ENCODE measurements at places on chromosomes 5 and 9.

- no peak for DNase-seq
These were observed 35.1 kb upstream of the PCA3 start for GRCh38 chr9:76729116-76729515.

GRCh38 chr5:57172466-57173318, 1.2 kb upstream of the GPBP1 start:
- DNase-seq = peak; percentile 46

GRCh38 chr5:147454996-147455677, 54.7 kb downstream of the DPYSL3 start:
- no peak for DNase-seq

- no peak for DNase-seq
These were observed 130.7 kb downstream of the CDH12 start for GRCh38 chr5:22722491-22722890.

GRCh38 chr9:92534674-92535073, 1.1 kb downstream of the ECM2 start:
- DNase-seq = peak; percentile 20

DNA sequence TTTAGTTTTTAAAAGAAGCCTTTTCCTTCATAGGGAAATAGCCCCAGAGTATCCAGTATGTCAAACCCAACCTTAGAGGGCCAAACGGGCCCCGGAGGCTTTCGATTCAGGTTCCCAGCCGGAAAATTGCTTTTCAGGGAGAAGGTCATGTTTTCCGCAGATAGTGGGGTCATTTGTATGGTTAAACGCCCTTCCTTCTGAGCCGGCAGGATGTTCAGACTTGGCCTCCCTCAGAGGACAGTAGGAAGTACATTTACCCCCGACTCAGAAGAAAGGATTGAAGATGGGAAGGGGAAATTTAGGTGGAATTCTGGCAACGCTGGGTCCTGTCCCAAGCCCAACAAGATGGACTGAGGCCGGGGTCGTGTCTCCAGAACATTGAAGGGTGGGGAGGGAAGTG, 195.2 kb downstream of the AOPEP start:
- DNase-seq = no peak

Data from RPMI8226 (cell line).